Osteocyte (in vitro differentiated cells): ENCODE measurements at places on chromosomes 3 and 15. TPM values are rescaled to one million over a fixed set of nuclear protein-coding genes. Genes with fewer than 3 reads are reported as not detected.

GRCh38 chr3:124965413-124965812 lies 30.9 kb upstream of the MUC13 start:
- DNase-seq = no peak

Gene LMLN
- total RNA-seq = 5.7 and 7.7 TPM in 2 replicates

GRCh38 chr15:90035095-90035839 lies 34.1 kb downstream of the ZNF710 start:
- no peak for DNase-seq

DNA sequence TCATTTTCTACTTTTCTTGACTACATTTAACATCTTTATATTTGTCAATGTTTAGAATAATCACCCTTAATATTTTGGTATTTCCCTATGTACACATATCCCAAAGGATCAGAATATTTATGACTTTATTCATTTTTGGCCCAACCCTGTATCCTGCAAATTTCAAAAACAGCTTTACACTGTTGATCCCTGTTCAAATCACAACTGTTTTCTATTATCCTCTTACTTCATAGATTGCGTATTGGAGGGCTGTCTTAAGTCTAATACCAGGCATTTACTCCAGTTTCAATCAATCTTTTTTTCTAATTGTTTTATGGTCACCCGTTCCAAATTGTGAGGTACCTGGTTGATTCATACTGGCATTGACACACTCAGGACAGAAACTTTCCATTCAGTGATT lies 107.9 kb downstream of the RPL22L1 start:
- DNase-seq = no peak

GRCh38 chr15:39304201-39304841 lies 276.6 kb upstream of the THBS1 start:
- no peak for DNase-seq

Gene MYZAP
- total RNA-seq = 1.4 and 1.5 TPM in 2 replicates

Gene WWTR1
- total RNA-seq = 116 and 120 TPM in 2 replicates

DNA sequence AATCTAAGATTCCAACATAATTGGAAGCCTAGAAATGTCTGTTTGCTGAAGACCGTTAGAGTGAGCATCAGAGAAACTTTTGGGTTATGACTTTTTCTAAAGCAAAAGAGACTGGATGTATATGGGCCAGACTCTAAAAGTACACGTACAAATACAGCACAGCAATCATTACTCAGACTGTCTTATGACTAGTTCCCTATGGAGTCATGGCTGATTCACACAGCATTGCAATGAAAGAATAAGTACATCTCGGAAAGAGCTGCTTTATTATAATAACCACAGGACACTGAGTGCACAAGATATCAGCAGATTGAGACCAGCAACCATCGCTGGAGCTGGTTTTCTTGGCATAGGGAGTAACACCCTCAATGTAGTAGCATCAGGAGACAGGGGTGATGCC lies 618.6 kb downstream of the NLGN1 start:
- DNase-seq = no peak
